ENCODE measurements at places on chromosomes 13 and 19.
A peak's percentile ranks its signal among the peaks of the same experiment; 100 is the strongest.

GRCh38 chr13:61727767-61728166 is 312.1 kb upstream of the PCDH20 start:
- no peak for DNase-seq

DNA sequence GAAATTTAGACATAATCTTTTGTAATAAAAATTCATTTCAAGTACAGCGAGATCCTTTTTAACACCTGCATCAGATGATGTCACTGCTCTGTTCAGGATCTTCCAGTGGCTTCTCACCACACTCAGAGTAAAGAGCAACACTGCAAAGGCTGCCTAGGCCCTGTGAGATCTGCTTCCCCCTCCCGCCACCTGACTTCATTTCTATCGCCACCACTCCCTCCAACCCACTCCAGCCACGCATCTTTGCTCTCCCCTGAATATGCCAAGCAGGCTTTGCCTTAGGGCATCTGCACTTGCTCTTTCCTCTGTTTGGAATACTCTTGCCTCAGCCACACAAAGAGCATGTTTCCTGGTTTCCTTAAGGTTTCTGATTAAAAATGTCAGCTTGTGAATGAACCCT is 58.3 kb downstream of the MBNL2 start:
- DNase-seq, result no peak

DNA sequence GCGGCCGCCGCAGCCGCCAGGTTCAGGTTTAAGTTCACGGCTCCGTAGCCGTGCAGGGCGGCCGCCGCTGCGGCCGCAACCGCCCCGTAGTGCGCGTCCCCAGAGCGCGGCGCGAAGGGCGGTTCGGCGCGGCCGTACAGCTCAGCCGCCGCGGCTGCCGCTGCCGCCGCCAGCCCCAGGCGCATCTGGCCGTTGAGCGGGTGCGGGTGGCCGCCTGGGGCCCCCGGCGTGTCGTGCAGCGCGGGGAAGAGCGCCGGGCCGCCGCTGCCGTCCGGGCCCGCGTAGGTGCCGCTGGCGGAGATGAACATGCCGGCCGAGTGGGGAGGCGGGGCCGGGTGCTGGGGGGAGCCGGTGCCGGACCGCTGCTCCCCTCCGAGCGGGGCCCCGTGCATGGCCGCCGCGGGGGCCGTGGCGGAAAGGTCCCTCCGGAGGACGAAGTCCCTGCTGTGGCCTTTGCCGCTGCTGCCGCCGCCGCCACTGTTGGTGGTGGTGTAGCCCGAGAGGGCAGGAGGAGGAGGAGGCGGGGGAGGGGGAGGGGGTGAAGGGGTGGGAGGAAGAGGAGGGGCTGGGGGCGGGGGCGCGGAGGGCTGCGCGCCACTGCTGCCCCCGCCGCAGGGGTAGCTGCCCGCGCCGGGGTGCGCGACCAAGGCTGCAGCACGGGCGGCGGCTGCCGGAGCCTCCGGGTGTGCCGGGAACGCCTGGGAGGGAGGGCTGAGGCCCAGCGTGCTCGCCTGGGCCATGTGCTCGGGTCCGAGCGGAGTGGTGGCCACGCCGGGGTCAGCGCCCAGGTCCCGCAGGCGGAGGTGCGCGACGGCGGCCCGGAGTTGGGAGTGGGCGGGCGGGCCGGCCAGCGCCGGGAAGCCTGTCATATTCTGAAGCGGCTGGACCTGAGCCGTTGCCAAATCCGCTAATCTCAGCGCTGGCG is 654 bp downstream of the ZIC5 start:
- DNase-seq, result no peak

GRCh38 chr13:71290963-71291841 is 575.8 kb downstream of the DACH1 start:
- no peak for DNase-seq

DNA sequence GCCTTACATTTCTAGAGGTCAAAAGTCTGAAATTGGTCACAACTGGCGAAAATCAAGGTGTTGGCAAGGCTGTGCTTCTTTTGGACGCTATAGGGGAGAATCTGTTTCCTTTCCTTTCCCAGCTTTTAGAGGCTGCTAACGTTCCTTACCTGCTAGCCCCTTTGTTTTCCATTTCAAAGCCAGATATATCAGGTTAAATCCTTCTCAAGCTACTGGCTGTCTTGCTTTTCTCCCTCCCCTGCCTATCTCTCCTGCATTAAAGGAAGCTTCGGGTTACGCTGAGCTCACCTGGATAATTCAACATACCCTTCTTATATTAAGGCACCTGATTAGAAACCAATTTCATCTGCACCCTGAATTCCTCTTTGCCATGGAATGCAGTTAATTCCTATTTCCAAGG is 1569.7 kb upstream of the SLC10A2 start:
- no peak for DNase-seq

DNA sequence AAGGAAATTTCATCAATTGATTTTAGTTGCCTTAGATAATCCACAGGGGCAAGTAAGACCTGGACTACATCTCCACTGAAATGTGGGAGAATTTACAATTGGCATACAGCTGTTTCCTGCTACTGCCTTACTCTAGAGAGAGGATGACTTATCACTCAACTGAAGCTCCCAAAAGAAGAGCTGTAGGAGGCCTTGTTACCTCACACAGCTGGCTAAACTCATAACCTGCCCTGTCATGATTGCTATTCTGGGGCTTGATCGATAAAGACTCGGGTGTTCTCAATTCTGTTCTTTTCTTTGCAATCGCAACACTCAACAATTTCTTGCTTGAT is 1396.4 kb downstream of the EFNB2 start:
- DNase-seq, result no peak

DNA sequence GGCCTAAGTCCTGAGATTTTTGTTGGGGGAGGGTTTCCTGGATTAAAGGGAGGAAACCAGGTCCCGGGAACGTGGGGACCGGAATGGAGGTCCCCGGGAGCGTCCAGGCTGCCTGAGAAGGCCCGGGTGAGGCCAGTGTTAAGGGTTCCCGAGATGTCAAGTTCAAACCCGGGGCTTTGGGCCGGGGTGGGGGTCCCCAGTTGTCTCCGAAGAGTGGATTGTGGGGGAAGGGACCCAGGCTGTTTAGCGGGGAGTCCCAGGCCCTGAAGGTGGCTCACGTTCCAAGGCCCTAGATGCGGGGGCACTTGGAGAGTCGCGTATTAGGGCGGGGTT is 262 bp downstream of the COX7A1 start:
- DNase-seq, result no peak

- peak; percentile 63 for DNase-seq
These were observed 6.0 kb upstream of the PRR19 start for GRCh38 chr19:42295831-42296525.

GRCh38 chr19:42191855-42192254 is 25.6 kb downstream of the DEDD2 start:
- no peak for DNase-seq

DNA sequence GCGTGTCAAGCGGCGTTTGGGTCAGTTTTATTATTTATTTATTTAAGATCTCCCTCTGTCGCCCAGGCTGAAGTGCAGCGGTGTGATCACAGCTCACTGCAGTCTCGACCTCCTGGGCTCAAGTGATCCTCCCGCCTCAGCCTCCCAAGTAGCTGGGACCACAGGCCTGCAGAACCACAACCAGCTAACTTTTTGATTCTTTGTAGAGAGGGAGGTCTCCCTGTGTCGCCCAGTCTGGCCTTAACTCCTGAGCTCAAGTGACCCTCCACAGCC is 713 bp downstream of the MRPS12 start:
- no peak for DNase-seq

DNA sequence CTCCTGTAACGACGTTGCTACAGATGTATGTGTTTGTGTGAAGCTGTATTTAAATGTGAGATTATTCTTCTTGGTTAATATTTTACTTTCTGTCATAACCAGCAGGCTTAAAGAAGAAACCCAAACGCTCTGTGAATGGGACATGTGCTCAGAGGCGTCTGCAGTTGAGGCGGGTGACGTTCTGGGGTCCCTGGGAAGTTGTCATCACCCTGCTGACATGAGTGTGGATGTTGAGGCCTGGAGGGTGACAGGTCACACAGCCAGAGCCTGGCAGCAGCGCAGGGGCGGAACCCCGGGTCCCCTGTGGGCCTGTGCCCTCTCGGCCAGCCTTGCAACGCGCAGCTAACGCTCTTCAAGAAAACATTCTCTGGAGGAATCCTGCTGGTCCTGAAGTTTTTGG is 16.6 kb downstream of the RASA3 start:
- no peak for DNase-seq

GRCh38 chr13:114022876-114023275 is 49.0 kb upstream of the C13orf46 start:
- DNase-seq, result no peak

DNA sequence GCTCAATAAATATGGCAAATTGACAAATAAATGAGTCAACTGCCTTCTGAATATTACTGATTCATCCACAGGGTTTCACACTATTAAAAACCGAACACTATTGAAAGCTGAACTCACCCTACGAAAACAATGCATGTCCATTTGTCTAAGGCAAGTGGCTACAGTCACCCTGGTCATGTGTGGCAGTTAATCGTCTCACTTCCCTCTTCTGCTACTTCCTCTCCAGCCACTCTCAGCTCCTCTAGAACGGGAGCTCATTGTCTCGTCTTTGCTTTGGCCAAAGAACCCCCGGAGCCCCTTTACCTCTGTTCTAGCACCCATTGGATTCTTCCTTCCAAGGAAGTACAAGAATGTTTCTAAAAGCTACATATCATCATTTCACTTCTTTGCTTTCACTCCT is 74.4 kb upstream of the ZNF599 start:
- DNase-seq, result no peak

DNA sequence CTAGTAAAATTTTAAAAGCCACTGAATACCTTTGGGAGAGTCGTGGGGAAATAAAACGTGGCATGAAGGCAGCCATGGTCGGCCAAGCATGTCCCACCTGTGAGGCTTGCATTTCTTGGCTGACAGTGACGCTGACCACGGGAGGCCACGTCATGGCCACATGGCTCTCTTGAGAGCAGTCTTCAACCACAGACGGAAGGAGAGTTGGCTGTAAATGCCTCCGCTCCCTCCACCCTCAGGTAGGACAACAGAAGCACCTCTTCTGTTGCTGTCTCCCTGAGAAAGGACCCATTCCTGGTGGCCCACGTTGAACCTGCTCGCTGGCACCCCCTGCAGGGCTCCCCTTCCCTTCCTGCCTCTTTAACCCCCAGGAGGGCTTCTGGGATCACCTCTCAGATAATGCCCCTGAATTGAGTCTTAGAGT is 10.6 kb upstream of the LRRC25 start:
- DNase-seq, result peak; percentile 30

- DNase-seq, result no peak
These were observed 90.5 kb upstream of the AKAP11 start for GRCh38 chr13:42181381-42181953.

GRCh38 chr13:112576191-112576590 is 11.8 kb downstream of the TUBGCP3 start:
- no peak for DNase-seq

DNA sequence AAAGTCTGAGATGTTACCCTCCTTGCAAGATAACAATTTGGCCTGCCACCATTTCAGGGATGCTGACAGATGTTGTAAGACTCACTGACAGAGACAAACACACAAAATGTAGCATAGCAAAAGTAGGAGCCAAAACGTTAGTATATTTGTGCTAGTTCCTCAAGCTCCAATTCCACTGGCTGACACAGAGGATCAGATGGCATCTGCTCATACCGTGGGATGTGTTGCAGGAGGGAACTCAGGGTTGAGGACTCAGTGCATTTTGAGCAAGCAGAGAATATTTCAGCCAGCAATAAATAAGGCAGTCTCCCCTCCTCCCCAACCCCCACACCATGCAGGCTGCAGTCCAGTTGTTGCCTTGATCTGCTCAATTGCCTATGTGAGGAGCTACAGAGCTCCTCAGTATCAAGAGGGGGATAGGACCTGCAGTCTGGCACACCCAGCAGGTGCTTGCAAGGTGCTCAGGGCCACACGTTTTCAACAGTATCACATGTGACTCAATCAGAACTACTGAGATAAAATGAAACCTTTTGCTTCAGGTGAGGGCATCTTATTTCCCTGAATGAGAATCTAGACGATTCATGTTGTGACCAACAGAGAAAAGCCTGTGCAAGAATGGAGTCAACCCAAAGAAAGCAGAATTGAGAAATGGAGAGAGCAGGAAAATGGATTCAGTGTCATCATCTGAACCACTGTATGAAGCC is 23.6 kb upstream of the LRCH1 start:
- no peak for DNase-seq

- DNase-seq, result no peak
These were observed 557 bp downstream of the ZNF576 start for GRCh38 chr19:43596842-43597461.

DNA sequence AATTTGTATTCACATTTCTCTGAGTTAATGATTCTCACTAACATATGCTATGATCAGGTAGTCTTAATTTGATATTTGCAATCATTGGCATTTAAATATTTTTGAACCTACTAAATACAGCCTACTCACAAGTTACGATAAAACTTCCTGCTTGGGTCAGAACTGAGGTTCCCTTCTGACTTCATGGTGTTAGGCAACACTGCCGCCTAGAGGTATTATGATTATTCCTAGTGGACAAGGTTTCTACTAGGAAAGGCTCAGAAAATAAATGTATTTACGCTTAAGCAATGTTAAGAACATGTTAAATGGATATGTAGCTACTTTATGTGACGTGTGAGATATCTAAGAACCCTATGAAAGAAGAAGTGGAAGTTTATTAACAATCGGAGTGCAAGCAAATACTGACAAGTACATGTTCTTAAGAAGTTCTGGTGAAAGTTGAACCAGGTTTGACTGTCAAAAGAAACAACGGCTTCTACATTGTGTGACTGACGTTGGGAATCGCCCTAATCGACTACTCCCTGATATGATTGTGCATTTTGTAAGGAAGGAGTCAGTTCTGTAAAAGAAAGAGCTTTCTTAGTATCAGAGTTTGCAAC is 1395.8 kb downstream of the SLITRK5 start:
- peak; percentile 48 for DNase-seq

DNA sequence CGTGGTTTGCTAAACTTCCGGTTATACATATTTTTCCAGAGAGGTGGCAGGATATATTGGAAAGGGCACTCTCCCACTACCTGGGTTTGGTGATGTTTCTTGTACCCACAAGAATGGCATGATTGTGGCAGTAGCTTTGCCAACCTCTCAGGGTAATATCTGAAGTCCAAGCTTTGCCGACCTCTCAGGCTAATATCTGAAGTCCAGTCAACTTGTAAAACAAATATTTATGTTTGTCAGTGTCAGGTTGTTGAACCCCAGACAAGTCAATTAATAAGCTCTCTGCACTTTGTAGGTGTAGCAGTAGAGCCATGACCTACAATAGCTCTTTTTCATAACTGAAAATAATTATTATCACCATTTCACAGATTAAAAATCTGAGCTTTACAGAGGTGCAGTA is 167.0 kb downstream of the POU4F1 start:
- DNase-seq, result no peak

DNA sequence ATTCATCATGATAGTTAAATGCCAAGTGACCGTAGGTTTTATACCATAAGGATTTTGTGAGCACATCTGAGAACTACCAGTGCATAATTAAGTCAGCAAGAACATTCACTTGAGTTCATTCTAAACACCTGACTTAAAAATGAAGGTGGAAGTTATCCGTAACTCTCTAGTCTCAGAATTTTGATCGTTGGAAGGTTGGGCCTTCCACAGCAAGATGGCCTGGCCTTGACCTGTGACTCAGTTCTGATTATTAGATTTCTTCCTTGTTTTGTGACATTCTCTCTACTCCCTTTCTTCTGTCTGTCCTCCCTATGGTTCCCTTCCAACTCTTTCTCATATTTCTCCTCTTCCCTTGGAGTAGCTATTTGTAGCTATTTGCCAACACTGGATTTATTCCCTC is 20.0 kb upstream of the WDFY2 start:
- DNase-seq, result no peak

Measured in GDM1 (cell line).